ENCODE measurements at places on chromosomes 11 and 22.
A peak's percentile ranks its signal among the peaks of the same experiment; 100 is the strongest.

GRCh38 chr11:5369789-5370188, 13.8 kb upstream of the OR51M1 start:
- DNase-seq: no peak

DNA sequence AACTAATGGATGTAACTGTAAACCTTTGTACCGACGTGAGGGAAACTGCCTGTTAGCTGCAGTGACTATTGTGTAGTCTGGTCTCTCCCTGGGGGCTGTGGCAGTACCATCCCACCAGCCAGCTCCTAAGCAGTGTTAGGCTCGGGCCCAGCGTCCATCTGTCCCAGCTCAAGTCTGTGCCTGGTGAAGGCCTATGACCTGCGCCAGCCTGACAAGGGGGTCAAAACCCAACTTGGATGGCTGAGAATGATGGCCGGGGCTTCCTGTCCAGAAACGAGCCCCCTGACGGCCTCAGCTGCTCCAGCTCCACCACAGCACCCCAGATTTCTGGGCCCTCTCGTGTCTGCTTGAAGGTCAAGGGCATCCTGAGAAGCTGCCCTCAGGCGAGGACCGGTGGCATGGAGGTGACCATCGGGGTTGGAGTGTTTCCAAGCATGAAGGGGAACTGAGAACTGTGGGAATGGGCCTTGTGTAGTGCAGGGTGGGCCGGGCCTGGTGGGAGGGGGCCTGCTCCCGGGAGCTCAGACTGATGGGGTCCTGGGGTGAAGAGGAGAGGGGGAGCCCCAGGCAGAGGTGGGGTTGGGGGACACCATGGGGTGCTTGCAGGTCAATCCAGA, 14.3 kb upstream of the SPI1 start:
- DNase-seq: no peak

- no peak for DNase-seq
Measured at GRCh38 chr11:79054636-79055035, 386.2 kb downstream of the TENM4 start.

DNA sequence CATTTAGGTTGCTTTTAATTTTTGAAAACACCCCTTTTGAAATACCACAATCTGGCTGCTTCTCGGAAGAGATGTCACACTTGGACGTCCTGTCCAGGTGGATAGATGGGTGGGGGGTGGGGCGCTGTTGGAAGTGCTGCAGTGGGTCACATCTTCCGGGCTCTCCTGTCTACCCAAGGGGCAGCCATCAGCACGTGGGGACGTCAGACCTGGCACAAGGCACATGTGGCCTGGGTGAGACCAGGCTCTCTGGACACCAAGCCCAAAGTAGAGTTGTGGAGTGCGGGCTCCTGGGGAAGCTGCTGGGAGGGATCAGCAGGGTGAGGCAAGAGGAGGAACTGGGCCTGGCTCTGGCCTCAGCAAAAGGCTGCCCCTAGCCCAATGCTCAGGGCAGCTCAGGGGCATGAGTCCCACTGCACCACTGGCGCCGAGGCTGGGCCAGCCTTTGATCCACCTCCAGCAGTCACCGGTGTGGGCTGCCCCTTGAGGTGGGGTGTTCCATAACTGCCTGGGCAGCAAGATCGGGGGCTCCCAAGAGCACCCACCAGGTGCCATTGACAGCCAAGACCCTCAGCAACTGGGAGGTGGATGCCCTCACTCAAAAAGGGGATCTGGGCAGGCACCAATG, 68.6 kb upstream of the CCND1 start:
- no peak for DNase-seq

DNA sequence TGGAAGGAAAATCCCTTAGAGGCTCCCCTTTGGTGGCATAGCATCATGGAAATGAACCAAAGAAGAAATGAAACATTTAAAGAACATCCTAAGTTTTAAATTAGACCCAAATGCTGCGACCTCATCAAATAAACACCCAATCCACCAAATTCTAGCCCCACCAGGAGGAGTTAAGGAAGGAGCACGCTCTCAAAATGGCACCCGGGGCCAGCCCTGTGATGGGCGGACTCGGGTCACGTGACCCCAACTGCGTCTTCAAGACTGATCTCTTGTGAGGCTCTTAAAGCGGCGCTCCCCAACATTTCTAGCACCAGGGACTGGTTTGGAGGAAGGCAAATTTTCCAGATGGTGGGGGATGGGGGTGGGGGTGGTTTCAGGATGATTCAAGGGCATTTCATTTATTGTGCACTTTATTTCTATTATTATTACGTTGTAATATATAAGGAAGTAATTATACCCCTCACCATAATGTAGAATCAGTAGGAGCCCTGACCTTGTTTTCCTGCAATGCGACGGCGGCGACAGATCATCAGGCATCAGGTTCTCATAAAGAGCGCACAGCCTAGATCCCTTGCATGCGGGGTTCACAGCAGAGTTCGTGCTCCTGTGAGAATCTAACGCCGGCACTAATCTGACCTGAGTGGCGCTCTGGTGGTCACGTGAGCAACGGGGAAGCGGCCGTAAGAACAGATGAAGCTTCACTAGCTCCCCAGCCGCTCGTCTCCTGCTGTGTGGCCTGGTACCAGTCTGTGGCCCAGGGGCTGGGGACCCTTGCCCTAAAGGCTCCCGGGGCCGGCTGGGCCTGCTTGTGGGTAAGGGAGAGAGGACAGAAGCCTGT, 90.6 kb upstream of the SLC22A12 start:
- DNase-seq: no peak

GRCh38 chr11:111665777-111666176, 63.5 kb downstream of the SIK2 start:
- DNase-seq: no peak

- no peak for DNase-seq
Measured at GRCh38 chr11:12170984-12171383, 60.6 kb downstream of the MICAL2 start.

GRCh38 chr11:119023741-119024140, 5.2 kb downstream of the TRAPPC4 start:
- DNase-seq: no peak

- no peak for DNase-seq
Measured at GRCh38 chr11:119776031-119776636, 47.1 kb upstream of the NECTIN1 start.

GRCh38 chr11:118202599-118203422, 22.0 kb downstream of the JAML start:
- no peak for DNase-seq

DNA sequence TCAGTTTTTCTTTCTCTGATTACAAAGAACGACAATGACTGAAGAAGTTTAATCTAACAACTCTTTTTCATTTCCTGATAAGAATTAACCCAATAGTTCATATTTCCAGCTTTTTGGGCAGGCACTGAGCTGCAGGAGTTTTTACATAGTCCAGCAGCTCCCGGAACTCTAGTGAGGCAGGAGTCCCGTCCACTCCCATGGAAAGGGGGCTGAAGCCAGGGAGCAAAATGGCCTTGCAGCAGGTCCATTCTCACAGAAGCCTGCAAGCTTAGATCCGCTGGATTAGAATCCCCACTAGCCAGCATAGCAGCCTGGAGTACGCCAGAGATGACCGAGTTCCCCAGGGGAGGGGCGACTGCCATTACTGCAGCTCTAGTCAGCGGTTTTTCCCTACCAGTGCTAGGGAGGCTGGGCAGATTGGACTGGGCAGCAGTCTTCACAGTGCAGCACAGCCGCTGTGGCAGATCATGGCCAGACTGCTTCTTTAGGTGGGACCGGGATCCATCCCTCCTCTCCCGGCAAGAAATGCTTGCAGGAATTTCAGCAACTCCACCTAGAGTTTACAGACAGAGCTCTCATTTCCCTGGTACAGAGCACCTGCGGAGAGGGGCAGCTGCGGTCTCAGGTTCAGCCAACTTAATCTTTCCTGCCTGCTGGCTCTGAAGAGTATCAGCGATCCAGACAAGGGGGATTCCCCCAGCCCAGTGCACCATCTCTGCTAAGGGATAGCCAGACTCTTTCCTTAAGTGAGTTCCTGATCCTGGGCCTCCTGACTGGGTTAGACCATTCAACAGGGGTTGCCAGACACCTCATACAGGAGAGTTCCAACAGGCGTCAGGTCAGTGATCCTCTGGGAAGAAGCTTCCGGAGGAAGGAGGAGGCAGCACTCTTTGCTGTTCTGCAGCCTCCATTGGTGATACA, 742 bp upstream of the CASP4 start:
- no peak for DNase-seq

DNA sequence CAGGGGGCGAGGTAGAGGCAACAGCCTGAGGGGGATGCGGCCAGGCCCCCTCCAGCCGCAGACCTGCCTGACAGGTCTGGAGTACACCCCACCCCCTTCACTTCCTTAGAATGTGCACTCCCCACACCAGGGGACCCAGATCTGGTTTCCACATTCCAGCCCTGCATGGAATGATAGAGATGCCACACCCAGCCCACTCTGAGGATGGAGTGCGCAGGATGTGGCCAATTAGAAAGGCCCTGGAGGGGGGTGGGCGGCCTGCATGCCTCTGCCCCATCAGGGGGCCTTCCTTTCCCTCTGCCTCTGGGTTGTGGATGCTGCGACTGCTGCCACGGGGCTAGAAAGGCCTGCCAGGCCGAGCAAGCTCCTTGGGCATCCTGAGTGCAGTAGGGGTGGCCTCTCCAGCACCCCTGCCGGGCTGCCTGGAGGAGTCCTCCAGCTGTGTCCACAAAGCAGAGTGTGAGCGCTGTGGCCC, 28.2 kb upstream of the MGAT3 start:
- DNase-seq: no peak

DNA sequence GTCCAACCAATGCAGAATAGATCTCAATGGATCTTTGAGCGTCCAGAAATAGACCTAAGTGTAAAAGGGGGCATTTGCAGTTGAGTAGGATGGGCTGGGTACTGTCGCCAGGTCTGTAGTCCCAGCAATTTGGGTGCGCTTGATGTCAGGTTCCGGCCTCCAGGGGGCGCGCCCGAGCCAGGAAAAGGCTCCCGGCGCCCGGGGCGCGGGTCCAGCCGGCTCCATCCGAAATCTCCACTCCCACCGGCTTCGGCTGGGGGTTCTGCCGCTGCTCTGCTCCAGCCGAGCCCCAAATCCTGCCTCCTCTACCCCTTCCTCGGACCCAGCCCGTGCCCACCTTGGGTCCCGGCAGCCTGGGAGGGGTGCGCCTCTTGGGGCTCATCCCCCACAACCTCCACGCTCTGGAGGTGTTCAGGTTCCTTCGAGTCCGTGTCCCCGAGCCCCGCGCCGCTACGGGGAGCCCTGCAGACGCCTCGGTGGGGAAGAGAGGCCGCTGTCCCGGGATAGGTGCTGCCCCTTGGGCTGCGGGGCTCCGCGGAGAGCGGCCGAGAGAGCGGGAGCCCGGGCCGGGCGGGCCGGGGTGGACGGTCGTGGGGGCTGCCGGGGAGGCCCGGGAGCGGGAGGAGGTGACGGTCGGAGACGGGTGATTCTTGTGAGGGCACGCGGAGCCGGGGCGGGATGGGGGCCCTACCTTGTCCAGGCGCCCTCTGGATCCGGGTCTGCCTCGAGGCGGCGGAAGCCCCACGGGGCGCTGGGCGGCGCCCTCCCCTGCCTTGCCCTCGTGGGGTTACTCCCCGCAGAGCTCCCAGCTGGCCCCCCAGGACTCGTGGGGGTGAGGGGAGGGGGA, 13.0 kb upstream of the CYB5R3 start:
- peak; percentile 77 for DNase-seq

DNA sequence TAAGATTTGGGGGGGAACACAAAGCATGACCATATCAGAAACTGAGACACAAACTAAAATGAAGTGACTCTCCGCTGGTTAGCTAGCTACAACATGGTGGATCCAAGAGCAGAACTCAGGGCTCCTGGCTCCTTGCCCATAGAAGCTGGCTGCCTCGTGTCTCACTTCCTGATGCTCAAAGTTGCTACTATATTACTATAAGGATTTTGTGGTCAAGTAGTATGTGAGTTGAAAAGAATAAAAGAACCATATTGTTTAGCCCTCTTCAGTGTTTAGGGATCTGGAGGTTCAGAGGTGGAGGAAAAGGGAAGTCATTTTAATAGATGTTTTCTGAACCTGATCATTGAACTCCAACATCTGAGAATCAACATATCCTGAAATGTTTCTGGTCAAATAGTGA, 16.9 kb upstream of the SIK2 start:
- no peak for DNase-seq

DNA sequence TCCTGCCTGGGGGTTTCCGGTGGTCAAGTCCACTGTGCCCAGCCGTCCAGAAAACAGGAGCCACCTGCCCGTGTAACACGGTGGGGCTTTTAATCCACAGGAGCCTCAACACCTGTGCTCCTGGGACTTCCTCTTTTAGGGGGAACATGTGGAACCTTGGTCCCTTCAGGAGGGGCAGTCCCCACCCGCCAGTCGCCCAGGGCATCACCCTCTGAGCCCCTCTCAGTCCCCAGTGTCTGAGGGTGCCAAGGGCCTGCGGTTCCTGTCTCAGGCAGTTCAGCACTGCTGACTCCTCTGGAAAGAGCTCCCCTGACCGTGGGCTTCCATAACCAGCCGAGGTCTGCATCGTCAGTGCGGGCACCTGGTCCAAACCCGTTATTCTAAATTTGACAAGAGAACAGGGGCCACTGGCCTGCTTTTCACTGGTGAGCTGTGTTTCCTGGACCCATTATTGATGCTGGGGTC, 15.8 kb downstream of the KRTAP5-5 start:
- no peak for DNase-seq

DNA sequence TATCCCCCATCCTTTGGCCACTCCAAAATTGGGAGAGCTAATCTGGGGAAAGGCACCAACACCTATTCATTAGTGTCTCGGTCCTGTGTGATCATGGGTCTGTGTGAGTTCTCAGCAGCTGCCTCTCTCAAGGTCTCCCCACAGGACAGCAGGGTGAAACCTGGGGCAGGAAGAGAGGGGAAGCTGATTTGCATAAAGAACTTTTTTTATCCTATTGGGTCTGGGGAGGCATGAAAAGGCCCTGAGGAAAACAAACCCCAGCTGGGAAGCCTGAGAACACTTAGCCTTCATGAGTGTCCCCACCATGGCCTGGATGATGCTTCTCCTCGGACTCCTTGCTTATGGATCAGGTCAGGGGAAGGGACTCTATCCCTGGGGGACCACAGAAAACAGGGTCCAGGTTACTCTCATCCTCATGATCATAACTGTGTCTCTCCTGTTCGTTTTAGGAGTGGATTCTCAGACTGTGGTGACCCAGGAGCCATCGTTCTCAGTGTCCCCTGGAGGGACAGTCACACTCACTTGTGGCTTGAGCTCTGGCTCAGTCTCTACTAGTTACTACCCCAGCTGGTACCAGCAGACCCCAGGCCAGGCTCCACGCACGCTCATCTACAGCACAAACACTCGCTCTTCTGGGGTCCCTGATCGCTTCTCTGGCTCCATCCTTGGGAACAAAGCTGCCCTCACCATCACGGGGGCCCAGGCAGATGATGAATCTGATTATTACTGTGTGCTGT, 116.0 kb upstream of the TOP3B start:
- DNase-seq: no peak

- peak; percentile 20 for DNase-seq
Measured at GRCh38 chr22:46036558-46037408, 59.8 kb upstream of the WNT7B start.

- DNase-seq: no peak
Measured at GRCh38 chr11:108617055-108617454, 23.5 kb upstream of the EXPH5 start.

GRCh38 chr11:47342854-47343253, 9.6 kb downstream of the MYBPC3 start:
- no peak for DNase-seq

- no peak for DNase-seq
Measured at GRCh38 chr11:64880240-64881001, 2.0 kb upstream of the EHD1 start.

GRCh38 chr11:122339436-122340060, 223.5 kb upstream of the BLID start:
- no peak for DNase-seq

GRCh38 chr22:31977939-31978338, 33.6 kb downstream of the YWHAH start:
- DNase-seq: no peak
